NCI-H1417 treated with DMSO at 0.1 percent for 48 hours (cell line): ENCODE measurements at places on chromosomes 4 and X.

DNA sequence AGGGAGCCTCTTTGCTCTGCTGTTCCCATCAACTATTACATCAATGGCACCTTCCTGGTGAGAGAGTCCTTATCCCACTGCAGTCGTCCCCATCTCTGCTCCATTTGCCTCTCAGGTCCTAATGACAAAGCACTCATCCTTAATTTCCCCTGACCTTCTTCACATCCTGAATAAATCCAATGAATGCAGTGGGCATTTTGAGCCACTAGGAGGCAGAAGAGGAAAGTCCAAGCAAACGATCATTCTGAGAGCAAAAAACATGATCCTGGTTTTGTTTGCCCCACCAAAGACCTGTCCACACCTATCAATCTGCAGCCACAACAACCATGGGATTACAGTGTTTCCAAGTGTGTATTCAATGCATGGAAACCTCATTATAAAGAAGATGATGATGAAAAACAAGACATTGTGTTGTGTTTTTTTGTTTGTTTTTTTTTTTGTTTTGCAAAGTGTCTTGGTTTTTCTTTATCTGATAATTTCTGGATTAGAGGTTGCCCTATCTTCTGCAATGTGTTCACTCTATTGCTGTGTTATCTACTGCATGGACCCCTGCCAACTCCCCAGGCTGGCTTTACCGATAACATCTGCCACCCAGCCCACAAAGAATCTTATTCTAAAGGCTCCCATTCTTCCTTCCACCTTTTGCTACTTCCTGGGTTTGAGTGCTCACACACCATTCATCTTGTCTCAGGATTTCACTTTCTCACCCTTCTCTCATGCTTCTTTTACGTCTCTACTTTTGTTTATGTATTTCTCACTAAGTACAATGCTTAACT lies 207.2 kb downstream of the NLGN4X start:
- peak; percentile 36 for DNase-seq

GRCh38 chr4:149029056-149029651 lies 586.9 kb upstream of the NR3C2 start:
- DNase-seq: no peak

DNA sequence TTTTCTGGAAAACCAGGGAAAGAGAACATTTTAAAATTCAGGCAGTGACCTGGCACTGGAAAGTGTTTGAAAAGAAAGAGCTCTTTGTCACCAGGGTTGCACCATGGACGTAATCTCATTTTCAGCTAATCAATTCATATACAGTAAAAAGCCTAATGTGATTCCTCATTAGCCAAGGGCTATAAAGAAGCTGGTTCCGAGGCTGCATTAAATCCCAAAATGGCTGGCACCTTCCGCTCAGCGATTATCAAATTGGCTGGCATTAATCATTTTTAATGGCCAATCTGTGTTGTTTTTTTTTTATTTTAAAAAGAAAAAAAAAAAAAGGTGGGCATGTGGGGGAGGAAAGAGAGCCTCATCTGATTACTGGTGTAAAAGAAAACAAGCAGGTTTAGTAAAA lies 341.4 kb downstream of the RAB28 start:
- no peak for DNase-seq

GRCh38 chrX:129738466-129739308 lies at the start of gene XPNPEP2:
XPNPEP2 (plus strand) TSS chrX:129738979; CDS start chrX:129739214, 235 bp downstream.
- no peak for DNase-seq

DNA sequence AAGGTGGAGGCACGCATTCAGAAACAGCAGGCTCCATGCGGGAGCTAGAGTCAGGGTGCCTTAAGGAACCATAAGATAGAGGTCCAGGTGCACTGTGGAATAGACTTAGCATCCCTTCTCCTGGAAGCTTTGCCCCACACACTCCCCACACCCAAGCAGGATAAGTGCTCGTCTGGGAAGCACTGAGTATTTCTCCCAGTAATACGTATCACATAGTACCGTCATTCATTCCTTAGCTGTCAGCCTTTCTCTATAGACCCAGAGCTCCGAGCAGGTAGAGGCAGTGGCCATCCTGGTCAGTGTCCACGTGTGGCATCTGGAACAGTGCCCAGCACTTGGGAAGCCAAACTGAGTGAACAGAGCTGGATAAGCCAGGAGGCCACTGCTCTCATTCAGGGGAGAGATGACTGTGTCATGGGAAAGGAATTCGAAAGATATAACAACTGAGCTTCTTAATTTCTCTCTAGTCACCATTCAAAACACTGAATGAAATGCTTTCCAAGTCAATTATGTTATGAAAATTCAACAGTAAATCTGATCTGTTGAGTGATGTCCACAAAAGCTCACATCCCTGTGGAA lies 9.9 kb downstream of the APBB2 start:
- no peak for DNase-seq

DNA sequence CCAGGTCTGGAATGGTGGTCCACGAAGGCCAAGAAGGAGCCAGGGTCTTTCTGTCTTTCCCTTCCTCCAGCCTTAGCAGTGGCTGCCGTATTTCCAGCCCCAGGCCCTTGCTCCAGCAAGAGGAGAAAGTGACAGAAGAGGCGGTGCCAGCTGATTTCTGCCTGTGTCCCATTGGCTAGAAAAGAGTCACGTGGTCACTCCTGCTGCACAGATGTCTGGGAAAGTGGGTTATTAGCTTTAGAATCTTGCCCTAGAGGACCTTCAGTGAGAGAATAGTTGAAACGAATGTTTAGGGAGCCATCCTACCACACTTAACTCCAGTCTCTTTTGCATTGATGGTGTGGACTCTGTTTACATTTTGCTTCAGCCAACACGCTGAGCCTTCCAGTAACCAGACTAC lies 99.3 kb upstream of the BCOR start:
- DNase-seq: no peak

- no peak for DNase-seq
Measured at GRCh38 chrX:57367649-57368048, 81.1 kb downstream of the FAAH2 start.

GRCh38 chrX:81489987-81490386 lies 288.1 kb downstream of the SH3BGRL start:
- DNase-seq: no peak

DNA sequence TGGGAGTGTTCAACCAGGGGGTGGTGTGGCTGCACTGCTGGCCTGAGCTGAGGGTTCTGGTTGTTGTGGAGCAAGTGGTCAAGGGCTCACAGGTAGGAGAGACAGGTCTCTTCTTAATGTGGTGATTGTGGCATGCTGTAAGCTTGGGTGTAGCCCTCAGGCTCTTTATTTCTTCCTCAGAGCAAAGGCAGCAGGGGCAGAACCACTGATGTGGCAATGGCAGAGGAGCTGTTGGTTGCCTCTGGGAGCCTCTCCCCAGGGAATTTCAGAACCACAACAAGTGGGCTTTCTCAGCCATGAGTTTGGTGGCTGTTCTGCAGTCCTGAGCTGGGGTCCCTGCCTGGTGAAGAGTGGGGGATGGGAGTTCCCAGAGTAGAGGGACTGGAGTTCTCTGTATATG lies 1017.2 kb downstream of the SH3BGRL start:
- no peak for DNase-seq

DNA sequence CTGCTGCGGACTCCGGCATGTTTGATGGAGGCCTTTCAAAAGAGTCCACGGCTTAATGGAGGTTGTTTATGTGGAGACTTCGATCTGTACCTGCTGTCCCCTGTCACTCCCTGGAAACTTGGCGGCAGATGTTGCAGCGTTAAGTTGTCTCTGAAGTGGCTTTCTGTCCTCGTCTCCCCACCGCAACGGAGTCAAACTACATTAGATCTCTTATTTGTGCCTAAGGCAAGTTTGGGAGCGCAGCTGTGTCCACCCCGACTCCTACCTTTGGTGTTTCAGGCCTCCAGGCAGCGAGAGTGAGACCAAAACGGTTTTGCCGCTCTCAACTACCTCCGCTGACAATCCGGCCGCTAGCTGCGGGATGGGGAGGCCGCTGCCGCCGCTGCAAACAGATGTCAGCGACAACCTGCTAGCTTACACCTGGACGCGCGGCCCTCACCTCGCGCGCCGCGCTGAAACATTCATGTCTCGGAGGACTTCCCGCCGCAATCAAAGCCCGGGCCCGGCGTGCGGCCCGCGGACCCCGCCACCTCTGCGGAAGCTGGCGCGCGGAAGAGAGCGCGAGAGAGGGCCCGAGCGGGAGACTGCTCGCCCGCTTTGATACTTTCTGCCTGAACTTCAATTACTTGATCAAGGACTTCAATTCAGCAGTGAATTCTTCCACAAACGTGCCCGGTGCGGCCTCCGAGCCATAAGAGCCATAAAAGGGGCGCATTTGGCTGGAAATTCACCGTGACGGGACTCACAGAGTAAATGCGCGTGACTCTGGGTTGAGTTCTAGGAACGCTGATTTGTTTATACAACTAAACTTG lies 108.4 kb downstream of the ANTXR2 start:
- no peak for DNase-seq

- DNase-seq: no peak
Measured at GRCh38 chrX:134537179-134537955, 77.4 kb downstream of the HPRT1 start.

DNA sequence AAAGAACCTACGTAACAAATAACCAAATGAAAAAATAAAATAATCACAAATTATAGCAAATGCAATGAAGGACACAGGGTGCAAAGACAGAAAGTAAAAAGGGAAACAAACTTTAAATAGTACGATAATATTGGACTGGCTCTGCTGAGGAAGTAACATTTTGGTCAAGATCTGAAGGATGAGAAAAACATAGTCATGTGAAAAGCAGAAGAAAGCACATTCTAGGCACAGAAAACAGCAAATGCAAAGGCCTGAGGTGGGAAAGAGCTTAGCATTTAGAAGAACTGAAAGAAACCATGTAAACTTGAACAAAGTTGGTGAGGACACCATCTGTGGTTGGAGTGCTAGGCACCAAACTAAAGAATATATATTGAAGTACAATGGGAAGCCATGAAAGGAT lies 111.2 kb downstream of the PPP3CA start:
- no peak for DNase-seq

DNA sequence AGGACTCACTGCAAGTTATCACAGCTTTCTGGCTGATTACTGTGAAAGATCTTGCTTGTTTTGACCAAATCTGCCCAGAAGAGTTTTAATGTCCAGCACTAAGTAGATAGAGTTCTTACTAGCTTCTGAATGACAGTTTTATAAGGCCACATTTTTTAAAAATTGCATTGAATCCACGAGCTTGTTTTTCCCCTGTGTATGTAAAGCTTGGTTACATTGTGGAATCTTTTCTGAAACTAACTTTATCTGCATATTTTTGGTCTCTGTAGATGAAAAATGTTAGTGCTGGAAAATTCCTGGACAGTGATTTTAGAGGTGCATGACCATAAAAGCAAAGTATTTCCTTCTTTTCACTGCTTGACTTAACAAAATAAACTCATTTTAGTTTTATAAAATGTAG lies 650.3 kb upstream of the FAM241A start:
- DNase-seq: no peak
